Activated CD8-positive, alpha-beta memory T cell treated with anti-CD3 and anti-CD28 coated beads for 36 hours (primary cell): ENCODE measurements at places on chromosomes 2 and 18. TPM values are rescaled to one million over a fixed set of nuclear protein-coding genes. Genes with fewer than 3 reads are reported as not detected.

MAPK4 gene
- not detected for total RNA-seq

RGPD4 gene
- total RNA-seq: 0.67 TPM

PDE1A gene
- total RNA-seq: not detected

GAD1 gene
- total RNA-seq: 0.55 TPM

ALK gene
- total RNA-seq: not detected

CHRND gene
- not detected for total RNA-seq

GALNT14 gene
- total RNA-seq: 1.2 TPM

ZNF804A gene
- total RNA-seq: not detected

CRYGC gene
- not detected for total RNA-seq
